ENCODE measurements at places on chromosomes 12 and 14.
A peak's percentile ranks its signal among the peaks of the same experiment; 100 is the strongest.

DNA sequence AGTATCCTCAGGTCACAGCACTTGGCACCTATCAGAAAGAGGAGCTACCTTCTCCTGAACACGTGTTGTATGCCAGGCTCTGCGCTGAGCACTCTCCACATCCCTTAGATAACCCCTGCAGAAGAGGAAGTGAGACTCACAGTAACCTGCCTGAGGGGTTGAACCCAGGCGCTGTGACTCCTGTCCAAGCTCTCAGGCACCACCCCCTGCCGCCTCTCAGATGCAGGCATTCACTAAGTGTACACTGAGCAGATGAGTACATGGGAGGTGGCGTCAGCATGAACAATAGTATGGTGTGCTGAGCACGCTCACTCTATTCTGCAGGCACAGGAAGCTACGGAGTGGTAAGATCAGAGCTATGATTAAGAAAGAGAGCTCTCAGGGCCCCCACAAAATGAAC is 21.0 kb upstream of the RIC8B start:
- no peak for DNase-seq

DNA sequence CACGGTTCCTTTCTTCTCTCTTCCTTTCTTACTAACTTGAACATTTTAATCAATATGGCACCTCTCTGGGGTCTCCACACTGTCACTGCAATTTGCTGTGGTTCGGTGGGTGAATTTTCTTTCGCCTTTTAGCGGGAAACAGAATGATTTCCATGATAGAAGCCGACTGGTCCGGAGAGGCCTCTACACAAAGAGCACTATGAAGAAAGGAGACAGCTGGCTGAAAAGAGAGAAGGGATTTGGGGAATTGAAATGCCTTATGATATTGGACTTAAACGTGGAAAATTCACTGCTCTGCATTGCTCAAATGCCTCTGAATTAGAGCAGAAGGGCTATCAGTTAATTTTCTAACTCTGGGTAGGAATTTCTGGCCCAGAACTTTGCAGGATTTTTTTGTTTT is 55.9 kb downstream of the KCNA5 start:
- no peak for DNase-seq

DNA sequence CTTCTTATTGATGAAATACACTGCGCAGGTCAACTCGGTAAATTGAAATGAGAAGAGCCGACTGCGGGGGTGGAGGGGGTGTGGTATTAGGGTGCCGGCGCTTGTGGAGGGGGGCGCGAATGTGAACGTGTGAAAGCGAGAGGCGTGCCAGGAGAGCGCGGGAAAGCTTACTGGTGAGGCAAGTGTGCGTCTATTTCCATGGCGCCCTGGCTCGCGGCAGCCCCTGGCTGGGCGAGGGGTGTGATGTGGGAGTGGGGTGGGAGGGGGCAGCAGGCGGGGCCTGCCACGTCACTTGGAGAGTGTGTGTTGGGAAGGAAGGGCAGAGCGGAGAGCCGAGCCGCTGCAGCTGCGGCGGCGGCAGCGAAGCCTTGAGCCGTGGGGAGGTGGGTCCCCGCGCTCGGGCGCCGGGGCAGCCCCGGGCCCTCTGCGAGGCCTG is 88.8 kb downstream of the GALNT8 start:
- DNase-seq: peak; percentile 96

- DNase-seq: no peak
Observed at GRCh38 chr12:97093187-97093683, 186.2 kb downstream of the NEDD1 start.

GRCh38 chr14:92848887-92849286 is 54.8 kb downstream of the GOLGA5 start:
- peak; percentile 89 for DNase-seq

DNA sequence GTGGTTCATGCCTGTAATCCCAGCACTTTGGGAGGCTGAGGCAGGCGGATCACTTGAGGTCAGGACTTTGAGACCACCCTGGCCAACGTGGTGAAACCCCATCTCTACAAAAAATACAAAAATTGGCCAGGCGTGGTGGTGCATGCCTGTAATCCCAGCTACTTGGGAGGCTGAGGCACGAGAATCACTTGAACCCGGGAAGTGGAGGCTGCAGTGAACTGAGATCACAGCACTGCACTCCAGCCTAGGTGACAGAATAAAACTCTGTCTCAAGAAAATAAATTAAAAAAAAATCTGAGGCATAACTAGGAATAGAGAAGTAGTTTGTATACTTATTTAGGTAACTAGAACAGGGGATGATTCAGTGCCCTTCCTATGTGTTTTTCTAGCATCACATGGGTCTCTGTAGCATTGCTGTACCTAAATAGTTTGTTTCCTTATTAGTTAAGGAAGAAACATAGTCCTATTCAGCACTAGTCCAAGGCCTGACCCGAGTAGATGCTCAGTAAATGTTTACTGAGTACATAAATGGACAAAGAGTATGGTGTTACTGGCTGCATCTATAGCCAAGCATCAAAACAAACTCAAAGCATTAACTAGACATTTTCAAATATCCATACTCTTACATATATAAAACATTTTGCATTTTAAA is 21.7 kb downstream of the TAOK3 start:
- DNase-seq: no peak

GRCh38 chr14:52724360-52724644 is 5.7 kb upstream of the STYX start:
- DNase-seq: no peak

- peak; percentile 69 for DNase-seq
Observed at GRCh38 chr14:34873589-34874385, 1.4 kb downstream of the BAZ1A start.
